HuH-7 (cell line): ENCODE measurements at places on chromosomes 16 and 17.

DNA sequence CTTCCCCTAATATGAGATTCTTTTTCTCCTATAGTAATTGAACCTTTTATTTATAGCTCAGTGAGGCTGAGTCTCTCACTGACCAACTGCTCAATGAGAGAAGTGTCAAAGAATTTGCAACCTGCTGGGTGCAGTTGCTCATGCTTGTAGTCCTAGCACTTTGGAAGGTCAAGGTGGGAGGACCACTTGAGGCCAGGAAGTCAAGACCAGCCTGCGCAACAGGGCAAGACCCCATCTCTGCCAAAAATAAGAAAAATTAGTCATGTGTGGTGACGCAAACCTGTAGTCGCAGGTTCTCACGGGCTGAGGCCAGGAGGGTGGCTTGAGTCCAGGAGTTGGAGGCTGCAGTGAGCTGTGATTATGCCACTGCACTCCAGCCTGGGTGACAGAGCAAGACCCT, 30.9 kb upstream of the CRYBA1 start:
- DNase-seq: no peak

- no peak for DNase-seq
These were observed 26.9 kb downstream of the KATNB1 start for GRCh38 chr16:57762365-57763040.

DNA sequence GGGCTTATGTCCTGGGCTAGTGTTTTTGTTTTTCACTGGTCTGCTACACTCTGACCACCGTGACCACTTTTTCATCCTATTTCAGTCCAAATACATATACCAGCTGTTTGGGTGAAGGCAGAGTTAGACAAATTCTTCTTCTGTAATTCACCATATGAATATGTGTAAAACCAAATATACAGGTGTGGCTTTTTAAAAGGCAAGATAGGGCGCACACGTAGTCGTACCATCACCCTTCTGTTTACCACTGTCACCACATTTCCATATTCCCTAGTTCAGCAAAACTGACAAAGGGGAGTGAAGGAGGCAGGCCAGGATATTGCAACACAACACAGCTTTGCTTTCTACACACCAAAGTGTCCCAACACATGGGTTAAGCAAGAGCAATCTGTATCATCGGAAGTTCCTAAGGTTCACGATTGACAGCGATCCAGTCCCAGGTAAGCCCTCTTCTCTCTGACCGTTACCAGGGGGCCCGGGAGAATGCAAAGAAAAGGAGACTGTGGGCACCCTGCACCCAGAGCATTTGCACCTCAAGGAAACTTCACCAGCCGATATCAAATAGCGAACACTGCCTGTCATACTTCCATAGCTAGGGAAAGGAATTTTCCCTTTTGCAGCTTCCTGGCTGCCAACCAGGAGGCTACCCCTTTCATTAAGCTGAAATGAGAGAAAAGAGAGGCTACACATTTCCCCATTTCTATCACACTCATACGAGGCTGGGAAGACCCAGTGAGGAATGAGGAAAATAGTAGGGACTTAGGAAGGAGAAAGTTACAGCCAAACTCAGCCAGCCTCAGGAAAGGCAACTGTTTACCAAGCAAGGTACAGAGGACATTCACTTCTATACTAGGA, 23.1 kb downstream of the CREBBP start:
- DNase-seq: peak; percentile 55

DNA sequence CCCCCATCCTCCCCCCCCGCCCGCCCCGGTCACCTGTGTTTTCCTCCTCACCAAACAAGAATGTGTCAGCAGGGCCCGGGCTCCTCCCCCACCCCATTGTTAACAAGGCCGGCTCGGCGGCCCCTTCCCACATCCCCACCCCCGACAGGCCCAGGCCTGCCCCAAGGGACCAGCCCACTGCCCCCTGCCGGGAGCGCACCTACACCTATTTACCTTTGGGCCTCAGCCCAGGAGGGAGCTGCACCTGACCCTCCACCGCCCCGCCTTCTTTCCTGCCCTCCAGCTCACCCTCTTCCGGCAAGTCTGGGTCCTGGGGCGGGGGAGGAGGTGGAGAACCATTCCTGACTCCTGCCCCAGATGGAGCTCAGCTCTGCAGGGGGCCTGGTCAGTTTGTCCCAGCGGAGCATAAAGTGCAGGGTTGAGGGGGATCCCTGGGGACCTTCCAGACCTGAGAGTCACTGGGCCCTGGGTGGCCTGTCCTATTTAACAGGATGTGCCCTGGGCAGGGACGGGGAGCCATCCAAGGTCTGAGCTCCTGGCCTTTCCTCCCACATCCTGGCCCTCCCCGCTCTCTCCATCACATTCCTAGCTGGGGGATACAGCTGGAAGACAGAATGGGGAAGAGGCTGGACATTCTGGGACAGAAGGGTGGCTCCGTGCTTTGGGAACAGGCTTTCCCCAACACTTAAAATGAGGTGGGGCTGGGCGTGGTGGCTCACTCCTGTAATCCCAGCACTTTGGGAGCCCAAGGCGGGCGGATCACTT, 8.3 kb downstream of the FOXJ1 start:
- DNase-seq: no peak

DNA sequence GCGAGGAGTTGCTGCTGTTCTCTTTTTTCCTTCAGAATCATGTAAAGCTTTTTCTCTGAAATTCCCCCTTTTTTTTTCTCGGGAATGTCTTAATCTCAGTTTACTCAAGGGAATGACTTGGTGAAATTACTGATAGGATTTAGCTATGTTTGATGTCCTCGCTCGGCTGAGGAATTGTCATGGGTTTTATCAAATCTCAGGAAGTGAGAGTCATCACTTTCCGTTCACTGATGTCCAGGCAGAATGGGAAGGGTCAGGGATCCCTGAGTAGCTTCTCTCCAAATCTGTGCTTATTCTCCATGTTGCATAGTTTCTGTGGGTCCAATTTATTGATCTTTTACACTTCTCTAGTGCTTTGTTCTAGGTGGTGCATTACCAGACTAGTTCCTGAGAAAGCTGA, 6.3 kb downstream of the IGSF6 start:
- no peak for DNase-seq

DNA sequence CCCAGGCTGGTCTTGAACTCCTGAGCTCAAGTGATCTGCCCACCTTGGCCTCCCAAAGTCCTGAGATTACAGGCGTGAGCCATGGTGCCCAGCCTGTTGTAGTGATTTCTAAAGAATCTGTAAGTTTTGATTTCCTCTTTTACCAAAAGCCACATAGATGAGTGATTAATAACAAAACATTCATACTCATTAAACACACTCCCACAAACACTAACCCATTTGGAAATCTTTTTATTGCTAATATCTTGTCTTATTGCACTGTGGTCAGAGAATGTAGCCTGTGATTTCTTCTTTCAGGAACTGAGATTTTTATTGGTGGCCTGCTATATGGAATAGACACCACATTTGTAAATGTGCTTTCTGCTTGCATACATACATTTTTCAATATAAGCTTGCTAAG, 31.6 kb downstream of the MYH10 start:
- no peak for DNase-seq

DNA sequence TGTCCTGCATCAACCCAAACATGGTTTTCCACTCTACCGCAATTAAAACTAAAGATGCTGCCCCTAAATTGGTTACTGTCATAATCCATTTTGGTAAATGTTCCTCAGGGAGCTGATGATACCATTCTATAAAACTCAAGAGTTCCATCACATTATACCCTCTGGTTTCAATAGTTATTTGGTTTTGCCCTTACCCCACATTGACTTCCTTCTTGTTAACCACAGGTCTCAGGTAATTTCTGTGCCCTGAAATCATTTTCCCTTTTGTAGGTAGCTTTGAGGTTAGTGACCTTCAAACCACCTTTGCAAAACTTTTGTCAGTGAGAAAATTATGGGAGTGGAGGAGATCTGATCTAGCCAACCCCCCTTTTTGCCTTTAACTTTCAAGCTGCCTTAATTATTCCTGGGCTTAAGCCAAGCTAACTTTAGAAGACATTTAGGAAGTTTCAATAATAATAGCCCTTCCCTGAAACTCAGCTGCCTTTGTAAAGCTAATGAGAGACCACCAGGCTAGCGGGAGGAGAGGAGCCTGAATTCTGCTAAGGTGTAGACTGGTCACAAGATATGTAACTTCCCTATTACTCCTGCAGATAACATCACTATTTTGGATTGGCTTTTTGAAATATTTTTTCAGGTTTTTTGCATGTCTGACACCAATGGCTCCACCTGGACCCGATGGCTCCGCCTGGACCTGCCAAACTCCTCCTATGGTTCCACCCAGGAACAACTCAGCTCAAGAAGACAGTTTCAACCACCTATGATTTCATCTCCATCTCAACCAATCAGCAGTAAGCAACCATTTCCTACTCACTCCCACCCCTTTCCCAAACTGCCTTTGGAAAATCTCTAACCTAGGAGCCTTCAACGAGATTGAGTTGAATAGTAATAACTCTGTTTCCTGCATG, 224.9 kb downstream of the HS3ST3B1 start:
- DNase-seq: no peak
